ENCODE measurements at places on chromosomes 13 and 19. TPM values are rescaled to one million over a fixed set of nuclear protein-coding genes. Genes with fewer than 3 reads are reported as not detected.

The CD209 gene
- total RNA-seq = not detected

The SBK2 gene
- total RNA-seq = 4.0 TPM

The ZSCAN18 gene
- 16.0 TPM for total RNA-seq

The COX7A1 gene
- 0.18 TPM for total RNA-seq

The RGS9BP gene
- total RNA-seq = 0.33 TPM

The DNAJC15 gene
- total RNA-seq = 0.45 TPM

The TUBA3C gene
- total RNA-seq = not detected

The PABPC3 gene
- total RNA-seq = 0.04 TPM

The PTGIR gene
- total RNA-seq = 0.18 TPM

The TMEM238 gene
- total RNA-seq = not detected

The PEAK3 gene
- not detected for total RNA-seq

The C19orf73 gene
- total RNA-seq = 1.4 TPM

The ERFL gene
- not detected for total RNA-seq

The MBNL2 gene
- total RNA-seq = 1.0 TPM

The C5AR2 gene
- total RNA-seq = 0.03 TPM

The APOC1 gene
- total RNA-seq = 65.6 TPM

The WASF3 gene
- total RNA-seq = 19.1 TPM

The IQCN gene
- total RNA-seq = 0.55 TPM

The CEACAM21 gene
- total RNA-seq = not detected

The IZUMO2 gene
- not detected for total RNA-seq

The STRN4 gene
- total RNA-seq = 188 TPM

The ELSPBP1 gene
- not detected for total RNA-seq

The ATP13A1 gene
- 36.2 TPM for total RNA-seq

The PEPD gene
- 84.3 TPM for total RNA-seq

The RHPN2 gene
- 26.6 TPM for total RNA-seq

The PEG3 gene
- not detected for total RNA-seq

The FCER2 gene
- not detected for total RNA-seq

The NEK3 gene
- total RNA-seq = 39.2 TPM

The ZNF229 gene
- 0.03 TPM for total RNA-seq
